Neural crest cell (in vitro differentiated cells): ENCODE measurements at places on chromosomes 2 and 18.

DNA sequence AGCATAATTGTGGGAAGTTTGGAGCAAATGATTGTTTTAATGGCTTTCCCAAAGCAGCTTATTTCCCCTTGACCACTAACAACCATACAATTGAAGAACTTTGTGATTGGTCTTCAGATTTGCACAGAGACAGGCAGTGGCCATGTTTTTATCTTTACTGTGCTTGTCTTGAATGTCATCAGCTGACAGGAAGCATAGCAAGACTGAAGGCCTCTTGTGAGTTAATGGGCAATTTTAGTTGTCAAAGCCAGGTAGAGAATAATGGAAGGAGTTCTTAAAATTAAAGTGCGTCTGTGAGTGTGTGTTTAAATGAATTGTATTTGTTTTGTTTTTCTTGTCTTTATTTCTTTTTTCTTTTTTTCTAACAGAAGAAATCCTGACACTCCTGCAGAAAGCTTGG is 809.9 kb downstream of the TSN start:
- DNase-seq: no peak

DNA sequence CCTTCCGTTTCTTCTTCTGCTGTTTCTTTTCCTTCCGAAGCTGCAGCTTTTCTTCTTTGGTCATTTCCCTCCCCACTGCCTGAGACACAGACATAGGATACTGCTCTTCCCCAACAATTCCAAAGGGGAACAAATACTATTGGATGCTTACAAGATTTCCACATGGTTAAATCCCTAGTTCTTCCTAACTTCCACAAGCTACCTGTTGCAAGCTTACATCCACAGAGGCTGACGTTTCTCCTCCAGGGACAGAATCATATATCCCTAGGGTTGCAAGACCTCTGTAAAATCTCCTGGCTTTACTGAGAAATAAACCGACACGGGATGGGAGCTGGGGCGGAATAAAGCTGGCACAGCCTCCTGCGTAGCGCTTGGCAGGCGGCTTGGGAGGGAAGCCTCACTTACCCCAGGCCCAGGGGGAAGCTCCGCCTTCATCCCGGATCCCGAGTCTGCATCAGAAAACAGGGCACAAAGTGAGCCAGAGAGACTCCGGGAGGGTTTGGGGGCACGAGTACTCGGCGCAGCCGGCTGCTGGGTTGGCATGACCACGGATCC is 590 bp downstream of the EIF2B4 start:
- no peak for DNase-seq

GRCh38 chr2:219563271-219563928 is 7.9 kb downstream of the OBSL1 start:
- no peak for DNase-seq

DNA sequence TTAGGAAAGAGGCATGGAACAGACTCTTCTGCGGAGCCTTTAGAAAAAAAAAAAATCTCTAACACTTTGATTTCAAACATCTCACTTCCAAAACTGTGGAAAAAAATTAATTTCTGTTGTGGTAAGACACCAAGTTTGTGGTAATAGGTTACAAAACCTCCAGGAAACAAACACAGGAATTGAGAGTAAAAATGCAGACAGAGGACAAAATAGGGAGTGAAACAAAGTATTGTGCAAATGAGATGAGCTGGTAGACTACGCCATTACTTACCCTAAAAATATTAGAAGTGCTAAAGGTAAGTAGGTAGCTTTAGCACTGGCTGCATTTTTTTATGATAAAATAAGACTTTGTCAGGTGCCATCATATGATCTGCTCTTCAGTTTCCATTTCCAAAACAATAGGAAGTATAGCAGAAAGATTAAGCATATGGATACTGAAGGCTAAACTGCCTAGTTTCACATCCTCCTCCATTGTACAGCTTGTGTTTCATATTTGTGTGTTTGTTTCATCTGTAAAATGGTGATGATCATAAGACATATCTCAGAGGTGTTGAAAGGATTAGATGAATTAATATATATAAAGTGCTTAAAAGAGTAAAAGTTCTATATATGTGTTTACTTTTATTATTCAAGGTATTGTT is 309.2 kb downstream of the NR4A2 start:
- DNase-seq: no peak

DNA sequence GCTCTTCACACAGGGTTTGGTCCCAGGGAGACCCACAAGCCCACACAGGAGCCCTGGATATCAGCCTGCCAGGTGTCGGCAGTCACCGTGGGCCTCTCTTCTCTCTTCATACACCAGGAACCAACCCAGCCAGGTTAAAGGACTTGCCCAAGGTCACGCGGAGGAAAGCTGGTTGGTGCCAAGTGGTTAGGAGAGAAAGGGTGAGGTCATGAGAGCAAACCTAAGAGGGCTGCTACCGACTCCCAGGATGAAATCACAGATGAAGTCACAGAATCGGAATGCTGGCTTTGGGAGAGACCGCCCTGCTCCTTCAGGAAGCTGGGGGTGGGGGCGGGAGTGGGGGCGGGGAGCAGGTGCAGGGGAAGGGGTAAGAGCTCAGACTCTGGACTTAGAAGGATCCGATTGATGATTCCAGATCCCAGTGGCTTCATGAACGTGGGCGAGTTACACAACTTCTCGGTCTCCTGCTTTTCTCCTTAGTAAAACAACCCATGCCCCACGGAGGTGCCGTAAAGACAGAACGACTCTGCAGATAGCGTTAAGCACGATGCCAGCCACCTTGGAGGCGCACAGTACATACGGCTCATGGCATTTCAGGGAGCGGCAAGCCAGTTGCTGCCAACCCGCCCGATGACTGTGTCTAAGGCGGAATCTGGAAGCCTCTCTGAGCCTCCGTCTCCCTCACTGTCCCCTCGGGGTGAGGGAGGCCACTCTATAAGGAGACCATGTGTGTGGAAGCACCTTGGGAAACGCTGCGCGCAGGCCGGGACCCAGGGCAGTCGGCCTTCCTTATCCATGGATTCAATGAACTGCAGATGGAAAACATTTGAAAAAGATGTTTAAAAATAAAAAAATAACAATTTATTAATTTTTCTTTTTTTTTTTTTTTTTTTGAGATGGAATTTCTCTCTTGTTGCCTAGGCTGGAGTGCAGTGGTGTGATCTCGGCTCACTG is 23.0 kb upstream of the TAF1B start:
- DNase-seq: no peak

DNA sequence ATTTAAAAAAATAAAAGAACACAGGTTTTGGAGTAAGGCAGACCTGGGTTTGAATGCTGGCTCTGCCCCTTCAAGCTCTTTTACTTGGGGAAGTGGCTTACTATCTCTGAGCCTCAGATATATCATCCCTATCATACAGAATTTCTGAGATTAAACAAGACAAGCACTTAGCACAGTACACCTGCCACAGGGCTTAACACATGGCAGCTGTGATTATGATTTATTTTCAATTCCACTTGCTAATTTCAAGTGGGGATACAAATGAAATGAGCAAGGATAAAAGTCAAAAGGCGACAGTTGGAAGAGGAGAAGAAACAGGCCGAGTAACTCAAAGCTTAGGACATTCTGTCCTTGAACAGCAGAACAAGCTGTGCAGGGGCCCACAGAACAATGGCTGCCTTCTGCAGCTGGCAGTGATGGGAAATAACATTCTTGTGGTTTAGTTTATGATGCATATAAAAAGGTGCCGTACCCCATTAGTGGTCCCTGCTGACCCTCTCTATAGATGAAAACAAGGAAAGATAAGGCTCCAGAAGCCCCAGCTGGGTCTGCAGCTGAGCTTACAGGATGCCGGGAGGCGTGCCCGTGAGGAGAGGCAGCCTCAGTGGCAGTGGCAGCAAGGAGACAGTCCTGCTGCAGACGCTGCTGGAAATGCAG is 45.3 kb downstream of the KIF3C start:
- DNase-seq: no peak

- DNase-seq: no peak
Measured at GRCh38 chr18:63409301-63409700, 13.0 kb downstream of the VPS4B start.

DNA sequence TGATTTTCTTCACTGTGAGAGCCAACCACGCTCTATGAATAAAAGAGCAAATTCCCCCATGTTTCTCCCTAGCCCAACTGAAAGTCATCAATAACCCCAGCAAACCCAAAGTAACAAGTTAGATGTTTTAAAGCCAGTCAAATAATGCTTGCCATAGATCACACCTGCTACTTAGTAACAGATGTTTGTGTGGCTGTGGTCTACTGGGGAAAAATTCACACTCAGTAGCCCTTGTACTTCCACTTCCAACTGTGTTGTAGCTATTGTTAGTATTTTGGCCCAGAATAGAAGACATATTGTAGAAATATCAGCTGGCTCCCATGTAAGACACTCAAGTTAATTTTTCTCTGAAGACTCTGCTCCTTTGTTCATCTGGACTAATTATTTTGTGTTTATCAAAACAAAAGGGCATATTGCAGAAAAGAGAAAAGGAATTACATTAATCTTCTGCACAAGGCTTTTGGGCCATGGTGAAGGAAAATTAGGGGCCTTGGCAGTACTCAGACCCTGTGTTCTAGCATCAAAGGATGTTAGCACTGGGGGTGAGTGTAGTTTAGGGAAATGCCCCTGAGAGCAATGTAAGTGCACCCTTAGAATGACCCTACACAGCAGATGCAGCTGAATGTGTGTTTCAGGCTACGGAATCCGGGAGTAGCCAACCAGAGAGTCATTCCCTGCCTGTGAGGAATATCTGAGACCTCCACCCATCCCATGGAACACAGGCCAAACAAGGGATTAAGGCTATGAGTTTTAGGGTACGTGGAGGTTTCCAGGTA is 521.9 kb downstream of the EPHA4 start:
- no peak for DNase-seq

DNA sequence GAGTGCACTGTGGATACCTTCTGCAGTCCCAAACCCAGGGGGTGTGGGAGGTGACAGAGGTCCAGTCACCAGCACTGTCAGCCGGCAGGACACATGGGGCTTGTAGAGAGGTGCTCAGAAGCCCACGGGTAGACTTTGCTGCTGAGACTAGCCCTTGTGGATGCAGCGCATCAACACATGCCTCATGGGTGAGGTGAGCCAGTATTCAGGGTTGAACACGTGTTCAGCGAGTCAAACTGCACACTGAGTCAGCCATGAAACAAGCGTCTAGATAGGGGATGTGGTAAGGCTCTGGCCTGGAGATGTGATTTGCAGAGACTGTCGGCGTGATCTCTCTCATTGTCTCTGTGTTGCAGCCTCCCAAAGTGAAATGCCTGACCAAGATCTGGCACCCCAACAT is 35.8 kb upstream of the SCLY start:
- no peak for DNase-seq

DNA sequence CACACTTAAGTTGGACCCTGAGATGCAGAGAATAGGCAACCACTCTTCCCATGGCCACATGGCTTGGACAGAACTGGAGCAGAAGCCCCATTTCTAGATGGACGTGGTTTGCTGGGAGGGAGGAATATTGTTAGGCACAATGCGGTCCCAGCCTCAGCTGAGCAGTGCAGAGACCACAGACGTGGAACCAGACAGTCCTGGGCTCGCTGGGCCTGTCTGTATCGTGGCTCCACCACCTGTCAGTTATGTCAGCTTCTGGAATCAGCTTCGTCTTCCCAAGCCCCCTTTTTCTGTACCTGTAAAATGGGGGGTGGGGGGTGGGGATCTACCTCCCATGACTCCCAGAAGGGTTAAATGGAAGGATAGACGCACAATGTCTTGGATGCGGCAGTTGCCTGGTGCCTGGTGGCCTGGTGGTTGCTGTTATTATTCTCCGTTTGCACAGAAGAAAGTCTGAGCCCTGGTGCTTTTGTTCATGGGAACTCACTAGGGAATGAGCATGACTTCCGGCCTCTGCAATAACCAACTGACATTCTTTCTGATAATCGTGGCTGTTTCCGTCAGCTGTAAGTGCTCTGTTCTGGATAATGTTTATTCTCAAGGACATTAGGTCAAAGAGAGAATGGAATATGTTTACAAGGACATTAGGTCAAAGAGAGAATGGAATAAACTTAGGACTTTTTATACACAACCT is 31.4 kb downstream of the COLEC11 start:
- DNase-seq: no peak

- no peak for DNase-seq
Measured at GRCh38 chr2:70718241-70718640, 49.8 kb downstream of the ADD2 start.

DNA sequence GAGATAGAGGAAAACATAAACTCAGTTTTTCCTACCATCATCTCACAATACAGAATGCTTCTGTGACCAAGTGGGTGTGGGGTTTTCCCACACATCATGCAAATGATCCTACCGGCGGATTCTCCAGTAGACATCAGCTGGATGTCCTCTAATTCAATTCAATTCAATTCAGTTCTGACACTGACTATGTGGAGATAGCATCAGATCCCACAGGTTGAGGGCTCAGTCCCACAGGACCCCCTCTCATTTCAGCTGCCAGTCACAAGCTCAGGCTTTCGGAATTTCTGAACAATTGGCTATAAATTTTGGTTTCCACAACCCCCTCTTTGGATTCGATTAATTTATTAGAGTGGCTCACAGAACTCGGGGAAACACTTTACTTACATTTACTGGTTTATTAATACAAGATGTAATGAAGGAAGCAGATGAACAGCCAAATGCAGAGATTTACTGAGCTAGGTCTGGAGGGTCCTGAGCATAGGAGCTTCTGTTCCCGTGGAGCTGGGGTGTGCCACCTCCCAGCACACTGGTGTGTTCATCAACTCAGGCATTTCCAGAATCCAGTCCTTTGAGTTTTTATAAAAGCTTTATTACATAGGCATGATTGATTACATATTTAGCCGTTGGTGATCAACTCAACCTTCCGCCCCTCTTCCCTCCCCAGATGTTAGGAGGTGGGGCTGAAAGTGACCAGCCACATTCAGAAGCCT is 350.1 kb downstream of the MYCN start:
- DNase-seq: no peak

- DNase-seq: no peak
Measured at GRCh38 chr2:85273738-85274731, 53.8 kb downstream of the TGOLN2 start.

DNA sequence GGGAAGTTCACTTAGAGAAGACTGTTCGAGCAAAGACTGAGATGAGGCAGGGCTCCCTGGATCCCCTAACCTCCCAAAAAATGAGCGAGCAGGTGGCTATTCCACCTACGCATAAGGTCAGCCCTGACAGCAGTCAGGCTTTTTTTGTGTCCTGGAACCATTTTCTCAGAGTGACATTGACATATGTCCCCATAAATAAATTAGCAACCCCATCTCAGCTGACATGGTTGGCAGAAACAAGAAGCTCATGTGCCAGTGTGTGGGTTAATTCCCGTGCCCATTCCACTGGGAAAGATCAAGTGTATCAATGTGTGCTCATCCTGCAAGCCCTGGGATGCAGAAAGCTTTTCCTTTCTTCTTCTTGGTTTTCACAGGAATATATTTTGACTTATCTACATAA is 740.4 kb upstream of the CELF4 start:
- no peak for DNase-seq

DNA sequence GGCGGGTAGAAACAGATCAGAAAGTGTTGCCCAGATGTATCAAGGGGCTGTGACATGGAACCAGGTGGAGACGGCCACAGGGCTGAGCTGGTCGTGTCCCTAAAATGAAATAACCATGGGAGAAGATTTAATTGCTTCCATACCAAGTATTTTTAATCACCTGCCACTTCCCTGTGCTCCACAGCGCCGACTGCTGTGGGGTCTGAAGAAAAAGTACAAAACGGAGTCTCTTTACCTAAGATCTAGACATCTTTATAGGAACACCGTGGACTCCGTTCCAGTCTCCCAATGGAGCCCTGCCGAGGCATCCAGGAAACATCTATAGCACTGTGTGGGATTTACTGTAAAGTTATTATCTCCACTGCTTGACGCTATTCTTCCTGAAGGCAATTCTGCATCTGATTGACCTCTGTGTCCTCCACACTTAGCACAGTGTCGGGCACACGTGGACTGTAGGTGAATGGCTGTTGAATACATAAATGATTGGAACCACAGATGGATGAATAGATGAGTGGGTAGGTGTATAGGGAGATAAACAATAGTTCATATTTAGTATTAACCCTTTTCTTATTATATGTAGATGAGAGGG is 21.6 kb upstream of the GYPC start:
- DNase-seq: no peak
